ENCODE measurements at places on chromosomes 1 and 21. TPM values are rescaled to one million over a fixed set of nuclear protein-coding genes. Genes with fewer than 3 reads are reported as not detected.

Gene TMPRSS3
- total RNA-seq, result 0.22 TPM

Gene ARHGEF2
- 247 TPM for total RNA-seq

Gene HEYL
- 0.12 TPM for total RNA-seq

Gene GPR25
- total RNA-seq, result 3.1 TPM

Gene LCE1F
- not detected for total RNA-seq

Gene IVL
- not detected for total RNA-seq

Gene TSPEAR
- total RNA-seq, result not detected

DNA sequence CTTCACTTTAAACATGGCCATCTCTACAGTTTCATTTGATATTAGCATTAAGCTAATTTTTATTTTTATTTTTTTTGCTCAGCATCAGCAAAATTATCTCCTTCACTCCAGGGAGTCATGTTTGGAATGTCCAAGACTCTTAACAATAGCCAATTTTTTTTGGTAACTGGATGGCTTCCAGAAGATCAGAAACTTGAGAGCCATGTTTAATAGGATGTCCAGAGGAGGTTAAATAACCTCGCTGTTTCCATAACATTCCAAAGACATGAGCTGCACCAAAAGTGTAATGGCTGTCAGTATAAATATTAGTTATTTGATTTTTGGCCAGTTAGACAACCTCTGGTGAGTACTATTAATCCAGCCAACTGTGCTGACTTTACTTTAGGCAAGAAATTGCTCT is 80.7 kb downstream of the DNTTIP2 start:
- DNase-seq, result no peak

DNA sequence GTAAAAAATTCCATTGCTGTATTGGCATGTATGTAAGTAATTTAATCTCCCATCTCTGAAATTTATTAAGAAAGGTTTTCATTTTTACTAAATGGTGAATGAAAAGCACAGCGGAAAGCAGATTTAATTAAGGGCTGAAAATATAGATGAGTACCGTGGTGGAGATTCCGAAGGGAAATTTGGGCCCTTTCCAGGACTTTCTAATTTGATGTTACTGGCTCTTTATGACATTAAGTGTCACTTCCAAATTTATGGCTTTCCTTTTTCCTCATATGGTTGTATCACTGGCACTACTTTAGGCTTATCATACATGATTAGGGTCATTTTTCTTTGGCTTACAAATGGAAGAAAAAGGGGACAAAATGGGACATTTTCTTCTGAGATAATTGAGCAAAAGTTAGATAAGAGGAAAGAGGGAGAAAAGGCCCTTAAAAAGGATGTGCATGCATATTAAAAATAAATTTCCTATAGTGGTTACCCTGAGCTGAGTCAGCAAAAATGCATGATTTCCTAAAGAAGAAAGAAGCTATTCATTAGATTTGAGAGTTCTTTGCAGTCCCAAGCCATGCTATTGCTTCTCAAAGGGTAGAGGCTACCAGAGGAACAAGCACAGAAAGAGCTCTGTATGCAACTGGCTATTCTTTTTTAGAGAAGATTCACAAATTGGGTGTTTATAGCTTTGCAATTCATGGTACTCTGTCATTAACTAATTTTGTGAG is 74.9 kb upstream of the CNIH3 start:
- DNase-seq, result no peak

DNA sequence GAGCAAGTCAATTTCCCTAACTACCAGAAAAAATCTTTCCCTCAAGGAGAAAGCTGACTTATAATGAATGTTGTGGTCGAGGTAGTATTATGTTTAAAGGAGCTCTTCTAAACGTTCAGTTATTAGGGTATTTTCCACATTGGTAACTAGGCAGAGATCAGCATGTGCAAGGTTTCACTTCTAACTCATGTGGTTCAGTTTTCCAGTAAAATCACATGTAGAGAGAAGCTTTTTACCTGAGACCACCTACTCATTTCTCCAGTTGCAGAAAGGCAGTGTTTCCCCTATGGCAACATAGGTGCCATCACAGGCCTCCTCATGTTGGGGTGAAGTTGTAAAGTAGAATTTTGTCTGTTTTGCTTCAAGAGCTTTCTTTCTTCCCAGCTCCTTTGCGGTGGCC is 23.7 kb downstream of the IL23R start:
- no peak for DNase-seq

- DNase-seq, result no peak
These were observed 257.2 kb downstream of the PLPP3 start for GRCh38 chr1:56322211-56322610.

- DNase-seq, result no peak
These were observed 93.6 kb downstream of the ZNF281 start for GRCh38 chr1:200316148-200316803.

DNA sequence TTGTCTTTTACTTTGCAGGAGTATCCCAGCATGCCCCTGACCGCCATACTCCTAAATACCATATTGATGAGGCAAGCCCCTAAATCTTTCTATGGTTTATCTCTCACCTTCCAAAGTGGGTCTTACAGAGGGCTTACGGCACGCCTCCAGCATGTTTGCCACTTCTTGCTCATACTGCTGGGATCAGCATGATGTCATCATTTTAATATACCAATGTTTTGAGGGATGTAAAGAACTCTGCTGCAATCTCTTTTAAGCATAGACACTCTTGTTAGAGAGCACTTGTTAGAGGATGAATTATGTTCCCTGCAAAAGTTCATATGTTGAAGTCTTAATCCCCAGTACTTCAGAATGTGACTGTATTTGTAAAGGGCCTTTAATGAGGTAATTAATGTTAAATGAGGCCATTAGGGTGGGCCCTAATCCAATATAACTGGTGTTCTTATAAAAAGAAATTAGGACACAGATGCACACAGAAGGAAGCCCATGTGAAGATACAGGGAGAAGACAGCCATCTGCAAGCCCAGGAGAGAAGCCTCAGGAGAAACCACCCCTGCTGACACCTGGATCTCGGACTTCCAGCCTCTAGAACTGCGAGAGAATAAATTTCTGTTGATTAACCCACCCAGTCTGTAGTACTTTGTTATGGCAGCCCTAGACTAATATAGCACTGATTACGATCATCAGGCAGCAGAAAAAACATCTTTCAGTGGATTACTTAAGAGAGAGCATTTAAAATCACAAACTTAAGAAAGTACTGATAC is 16.4 kb upstream of the ABCB10 start:
- no peak for DNase-seq

DNA sequence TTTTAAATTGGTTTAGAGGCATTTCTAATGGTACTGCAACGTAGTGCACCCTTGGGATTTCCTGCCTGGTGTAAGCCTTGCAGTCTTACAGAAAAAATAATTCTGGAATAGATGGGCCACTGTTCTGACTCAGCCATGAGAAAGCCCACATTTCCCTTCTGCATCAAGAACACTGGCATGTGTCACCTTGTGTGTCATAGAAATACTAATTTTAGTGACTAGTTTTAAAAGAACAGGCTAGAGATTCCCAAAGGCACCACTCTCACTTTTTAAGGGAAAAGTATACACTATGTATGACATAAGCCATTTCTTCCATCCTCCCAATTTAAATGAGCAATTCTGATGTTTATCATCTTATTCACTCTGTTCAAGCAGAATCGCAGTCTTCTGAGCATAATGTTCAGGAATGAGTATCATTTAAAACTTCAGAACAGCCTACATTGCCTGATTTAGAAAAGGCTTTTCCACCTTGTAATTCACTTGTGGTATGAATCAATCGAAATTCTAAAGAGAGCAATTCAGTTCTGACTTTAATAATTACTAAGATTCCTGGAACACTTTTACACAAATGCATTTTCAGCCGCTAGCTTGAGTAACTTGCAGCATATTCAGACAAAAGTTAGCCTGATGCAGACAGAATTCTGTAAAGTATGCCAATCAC is 18.8 kb downstream of the RGS13 start:
- DNase-seq, result no peak

GRCh38 chr1:197150336-197151005 is 4.0 kb upstream of the ASPM start:
- DNase-seq, result no peak

- DNase-seq, result no peak
These were observed 36.7 kb upstream of the SLC19A1 start for GRCh38 chr21:45578811-45579381.

GRCh38 chr1:177793900-177794299 is 176.0 kb downstream of the SEC16B start:
- no peak for DNase-seq

DNA sequence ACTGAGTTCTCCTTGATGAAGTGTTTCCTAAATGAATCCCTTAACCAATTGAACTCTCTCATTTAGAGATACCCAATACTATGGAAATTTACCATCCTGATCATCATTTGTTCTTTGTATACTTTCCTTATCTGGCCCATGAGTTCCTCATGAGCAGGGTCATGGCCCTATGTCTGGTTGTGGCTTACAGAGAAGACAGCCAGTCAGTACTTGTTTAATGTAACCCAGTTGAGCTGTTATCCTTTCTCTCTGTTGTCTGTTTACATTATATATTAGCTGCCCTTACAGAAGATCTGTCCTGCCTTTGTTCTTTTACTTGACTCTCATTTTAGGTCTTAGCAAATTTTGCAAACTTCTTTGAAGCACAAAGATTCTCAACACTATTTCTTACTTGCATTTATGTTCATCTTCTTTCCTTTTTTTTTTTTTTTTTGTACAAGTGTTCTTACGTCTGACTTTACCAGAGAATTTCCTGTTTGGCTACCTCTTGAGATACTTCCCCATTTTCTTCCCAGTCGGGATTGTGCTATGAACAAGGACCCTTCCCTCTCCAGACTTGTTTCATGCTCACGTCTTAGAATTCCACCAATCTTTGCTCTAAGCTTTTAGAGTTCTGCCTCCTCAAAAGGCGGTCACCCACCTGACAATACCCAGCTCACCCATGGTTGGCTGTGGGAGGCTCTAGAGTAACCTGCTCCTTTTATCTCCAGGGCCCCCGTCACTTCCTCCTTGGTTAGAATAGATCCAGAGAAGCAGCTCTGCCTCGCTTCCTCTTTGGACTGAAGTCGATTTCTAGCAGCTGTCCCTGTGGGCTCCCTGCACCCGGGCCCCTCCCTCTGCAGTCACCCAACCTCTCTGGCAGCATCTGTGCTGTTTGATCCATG is 53.6 kb upstream of the RUNX1 start:
- DNase-seq, result peak; percentile 78

GRCh38 chr1:192763756-192764155 is 45.1 kb upstream of the RGS2 start:
- DNase-seq, result no peak

- DNase-seq, result no peak
These were observed 12.0 kb upstream of the ACTL8 start for GRCh38 chr1:17743008-17743647.

DNA sequence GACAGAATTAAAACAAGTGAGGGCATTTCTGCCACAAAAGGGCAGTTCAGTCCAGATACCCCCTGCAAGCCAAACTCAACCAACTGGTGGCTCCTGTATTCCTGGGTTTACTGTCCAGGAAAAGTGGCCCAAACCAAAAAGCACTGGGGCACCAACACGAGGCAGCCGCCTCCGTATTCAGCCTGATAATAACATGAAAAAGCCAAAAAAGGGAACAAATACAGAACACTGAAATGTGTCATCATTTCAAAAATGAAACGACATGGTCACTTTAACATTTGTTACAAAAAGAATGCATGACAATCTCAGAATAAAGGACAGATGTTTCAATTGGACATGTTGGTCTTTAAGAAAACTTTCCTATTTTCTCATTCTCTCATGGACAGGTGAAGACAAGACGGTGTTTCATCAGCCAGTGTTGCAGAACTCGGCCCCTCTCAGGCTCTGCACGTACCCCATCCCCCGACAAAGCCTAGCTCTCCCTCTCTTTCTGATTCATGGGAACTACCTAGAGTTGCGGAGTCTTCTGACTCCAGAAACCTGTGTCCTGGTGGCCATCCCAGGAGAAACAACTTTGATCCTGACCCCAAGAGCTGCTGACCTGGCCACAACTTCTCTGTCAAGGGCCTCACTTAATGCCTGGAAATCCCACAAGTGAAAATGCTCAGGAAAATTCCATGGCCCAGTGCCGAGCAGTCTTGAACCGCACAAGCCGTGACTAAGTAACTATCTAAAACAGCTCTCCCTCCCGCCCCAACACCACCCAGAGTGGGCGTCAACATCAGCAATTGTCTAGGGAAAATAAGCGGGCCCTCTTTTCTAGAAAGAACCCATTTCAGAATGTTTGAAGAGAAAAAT is 27.1 kb downstream of the ZBTB17 start:
- peak; percentile 18 for DNase-seq

GRCh38 chr1:157380523-157380922 is 171.8 kb downstream of the FCRL5 start:
- DNase-seq, result no peak

DNA sequence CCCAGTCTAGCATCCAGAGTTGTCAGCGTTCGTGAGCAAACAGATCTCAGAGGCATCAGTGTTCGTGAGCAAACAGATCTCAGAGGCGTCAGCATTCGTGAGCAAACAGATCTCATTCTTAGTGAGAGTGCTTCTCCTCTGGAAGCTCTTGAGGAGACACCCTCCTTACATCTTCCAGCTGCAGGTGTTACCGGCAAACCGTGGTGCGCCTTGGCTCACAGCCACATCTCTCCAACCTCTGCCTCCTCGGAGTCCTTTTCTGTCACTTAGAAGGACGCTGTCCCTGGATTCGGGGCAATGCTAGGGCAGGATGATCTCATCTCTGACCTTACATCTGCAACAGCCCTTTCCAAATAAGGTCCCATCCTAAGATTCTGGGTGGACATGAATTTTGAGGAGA is 14.6 kb upstream of the UMODL1 start:
- DNase-seq, result no peak

DNA sequence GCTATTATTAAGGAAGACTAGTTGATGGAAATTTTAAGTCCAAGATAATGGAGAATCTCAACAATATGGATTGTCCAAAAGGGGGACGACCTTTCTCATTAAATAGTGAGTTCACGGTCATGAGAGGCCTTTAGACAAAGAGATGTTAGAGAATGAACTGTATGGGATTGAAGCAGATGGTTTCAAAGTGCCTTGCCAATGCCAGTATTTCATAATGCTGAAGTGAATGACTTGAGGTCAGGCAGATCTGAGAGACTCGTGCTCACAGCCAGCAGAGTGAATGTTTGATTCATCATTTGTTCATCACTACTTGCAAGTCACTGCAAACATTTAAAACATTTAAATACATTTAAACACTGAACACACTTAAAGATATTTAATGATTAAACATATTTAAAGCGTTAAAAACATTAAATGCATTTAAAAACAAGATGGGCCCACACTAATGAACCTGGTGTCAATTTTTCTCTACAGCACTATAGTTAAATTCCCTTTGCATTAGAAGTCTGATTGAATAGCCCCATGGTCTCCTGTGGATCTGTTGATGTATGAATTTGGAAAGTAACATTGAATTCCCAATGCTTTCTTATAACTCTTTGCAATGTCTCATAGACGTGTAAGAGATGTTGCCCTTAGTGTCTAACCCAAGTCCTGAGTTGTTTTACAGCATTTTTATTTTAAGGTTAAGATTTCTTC is 80.7 kb downstream of the TGFB2 start:
- no peak for DNase-seq

DNA sequence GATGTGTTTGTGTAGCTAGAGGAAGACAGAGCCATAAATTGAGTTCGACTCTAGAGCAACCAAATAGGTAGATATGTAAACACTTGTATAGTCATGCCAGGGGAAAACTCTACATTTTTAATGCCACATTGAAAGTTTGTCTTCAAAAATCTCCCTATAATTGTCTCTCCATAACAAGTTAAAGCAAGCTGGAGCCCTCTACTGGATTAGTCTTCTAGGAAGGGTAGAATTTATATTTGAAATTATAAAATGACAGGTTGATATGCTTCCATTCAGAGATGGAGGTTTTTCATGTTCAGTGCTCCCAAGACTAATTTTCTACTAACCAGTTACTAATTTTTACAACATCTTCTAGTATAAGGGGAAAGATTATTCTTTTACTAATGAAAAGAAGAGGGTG is 13.1 kb upstream of the COL24A1 start:
- no peak for DNase-seq
